ENCODE measurements at places on chromosomes 1 and 21. TPM values are rescaled to one million over a fixed set of nuclear protein-coding genes. Genes with fewer than 3 reads are reported as not detected.

- DNase-seq: no peak
These were observed 172.5 kb downstream of the URB2 start for GRCh38 chr1:229798558-229798957.

- no peak for DNase-seq
These were observed 109.2 kb downstream of the CSMD2 start for GRCh38 chr1:34055818-34056217.

DNA sequence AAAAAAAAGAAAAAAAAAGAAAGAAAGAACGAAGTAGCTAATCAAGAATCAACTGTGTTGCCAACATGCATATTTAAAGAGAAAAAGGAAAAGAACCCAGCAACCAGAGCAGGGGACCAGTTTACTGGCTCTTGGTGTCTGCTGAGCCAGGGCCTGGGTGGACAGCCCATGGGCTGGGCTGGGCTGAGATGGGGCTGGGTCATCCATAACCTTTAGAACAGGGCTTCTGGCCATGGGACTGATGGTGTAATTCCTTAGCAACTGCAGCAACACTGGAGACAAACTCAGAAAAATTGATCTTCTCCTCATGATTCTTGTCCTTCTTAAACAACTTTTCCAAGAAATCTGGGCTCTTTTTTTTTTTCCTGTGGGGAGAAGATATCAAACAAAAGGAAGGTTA is 10.5 kb downstream of the S100A7A start:
- DNase-seq: no peak

- peak; percentile 77 for DNase-seq
These were observed 506 bp downstream of the JUN start for GRCh38 chr1:58783090-58783992.

GRCh38 chr1:65247419-65248359 is 61.7 kb upstream of the DNAJC6 start:
- DNase-seq: peak; percentile 65

GRCh38 chr1:248404024-248404423 is 1.2 kb downstream of the OR2T1 start:
- peak; percentile 0 for DNase-seq

DNA sequence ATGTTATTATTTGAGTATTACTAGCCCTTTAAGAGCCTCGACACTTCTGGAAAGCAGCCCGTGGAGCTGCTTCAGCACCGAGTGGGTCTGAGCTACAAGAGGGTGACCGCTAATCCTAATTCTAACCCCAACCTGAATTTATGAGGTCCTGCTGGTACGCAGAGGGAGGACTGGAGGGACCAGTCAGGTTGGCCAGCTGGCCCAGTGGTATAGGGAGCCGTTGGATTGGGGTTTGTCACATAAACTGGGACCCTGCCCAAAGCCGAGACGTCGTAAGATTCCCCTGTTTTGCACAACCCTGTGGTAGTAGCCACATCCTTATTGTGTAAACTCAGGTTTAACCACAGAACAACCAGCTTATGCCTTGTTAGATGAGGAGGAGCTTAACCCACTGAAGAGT is 60.8 kb upstream of the F3 start:
- DNase-seq: no peak

DNA sequence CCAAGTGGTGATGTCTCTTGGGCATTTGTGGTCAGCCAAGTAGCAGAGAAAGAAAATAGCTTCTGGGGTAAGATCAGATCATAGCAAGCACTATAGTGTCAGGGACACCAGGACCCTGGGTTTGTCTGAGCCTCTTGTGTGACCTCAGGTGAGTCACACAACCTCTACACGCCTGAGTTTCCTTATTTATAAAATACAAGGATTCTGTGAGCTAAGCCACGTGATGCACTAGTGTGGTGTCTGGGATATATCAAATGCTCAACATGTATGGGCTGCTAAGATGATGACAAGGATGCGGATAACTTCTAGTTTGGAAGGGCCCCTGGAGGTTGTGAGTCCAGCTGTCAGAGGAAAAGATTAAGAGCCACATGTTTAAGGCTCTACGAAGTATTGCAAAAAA is 24.5 kb upstream of the ZNF436 start:
- DNase-seq: peak; percentile 93

LCE1B gene
- total RNA-seq: not detected

TCP10L gene
- total RNA-seq: 1.6 TPM

PTPN22 gene
- 0.35 TPM for total RNA-seq

PLA2G2A gene
- total RNA-seq: 0.35 TPM

CFH gene
- 152 TPM for total RNA-seq

RHBG gene
- not detected for total RNA-seq

Measured in muscle of leg (tissue), 16 donors.